ENCODE measurements at places on chromosomes 1 and 21. TPM values are rescaled to one million over a fixed set of nuclear protein-coding genes. Genes with fewer than 3 reads are reported as not detected.

GRCh38 chr1:240254006-240254405 lies 162.3 kb downstream of the FMN2 start:
- no peak overlapping the region for H3K4me3 ChIP-seq
- no peaks in the 10 kb centered on the region for H3K27me3 ChIP-seq
- DNase-seq = no peak
- no peaks in the 10 kb centered on the region for H3K36me3 ChIP-seq

GRCh38 chr1:95879498-95880050 lies 645.6 kb downstream of the RWDD3 start:
- H3K4me3 ChIP-seq = no peak overlapping the region
- DNase-seq = no peak
- no peaks in the 10 kb centered on the region for H3K36me3 ChIP-seq
- H3K4me1 ChIP-seq = no peaks in the 10 kb centered on the region
- no peak overlapping the region for H3K27ac ChIP-seq

GRCh38 chr1:109792056-109792831 lies 28.5 kb upstream of the EPS8L3 start:
- no peaks in the 10 kb centered on the region for H3K27me3 ChIP-seq
- H3K27ac ChIP-seq = peak overlapping the region; percentile 38
- peak; percentile 91 for DNase-seq
- no peak overlapping the region for H3K4me3 ChIP-seq
- H3K4me1 ChIP-seq = peaks cover 7% of the 10 kb centered on the region
- H3K36me3 ChIP-seq = no peaks in the 10 kb centered on the region

DNA sequence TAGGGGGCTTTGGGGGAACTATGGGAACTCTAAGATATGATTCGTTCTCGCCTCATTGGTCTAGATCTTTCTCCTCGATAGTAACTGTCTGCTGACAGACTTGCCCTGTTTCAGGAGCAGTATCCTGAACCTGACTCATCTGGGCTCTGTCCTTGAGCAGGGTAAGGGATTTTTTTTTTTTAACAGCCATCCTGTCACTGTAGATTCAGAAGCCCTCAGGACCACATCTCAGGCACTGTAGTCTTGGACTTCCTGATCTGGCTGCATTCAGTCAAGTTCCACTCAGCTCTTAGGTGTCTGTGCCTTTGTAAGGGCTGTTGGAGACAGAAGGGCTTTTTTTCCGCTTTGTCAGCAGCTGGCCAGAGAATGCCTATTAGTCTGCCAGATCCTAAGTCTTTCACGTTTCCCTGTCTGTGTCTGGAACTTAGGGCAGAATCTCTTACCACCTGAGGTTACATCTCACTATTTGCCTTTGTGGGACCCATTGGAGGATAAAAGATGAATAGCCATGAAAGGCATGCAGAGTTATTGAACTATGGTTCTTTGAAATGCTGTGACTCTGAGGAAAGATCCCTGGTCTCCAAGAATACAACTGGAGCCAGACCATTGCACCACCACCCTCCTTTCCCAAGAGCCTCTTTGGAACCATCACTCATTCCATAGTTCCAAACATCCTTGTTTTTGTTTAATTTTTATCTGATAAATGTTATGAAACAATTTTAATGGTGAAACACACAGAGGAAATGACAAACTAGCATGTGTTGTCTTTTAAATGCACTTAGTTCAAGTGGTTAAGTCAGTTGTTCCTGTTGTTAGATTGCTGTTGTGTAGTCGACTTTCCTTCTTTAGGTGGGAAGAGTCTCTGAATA lies 49.7 kb upstream of the MACF1 start:
- H3K27me3 ChIP-seq = no peaks in the 10 kb centered on the region
- no peaks in the 10 kb centered on the region for H3K36me3 ChIP-seq
- H3K27ac ChIP-seq = no peak overlapping the region
- peaks cover 24% of the 10 kb centered on the region for H3K4me1 ChIP-seq

DNA sequence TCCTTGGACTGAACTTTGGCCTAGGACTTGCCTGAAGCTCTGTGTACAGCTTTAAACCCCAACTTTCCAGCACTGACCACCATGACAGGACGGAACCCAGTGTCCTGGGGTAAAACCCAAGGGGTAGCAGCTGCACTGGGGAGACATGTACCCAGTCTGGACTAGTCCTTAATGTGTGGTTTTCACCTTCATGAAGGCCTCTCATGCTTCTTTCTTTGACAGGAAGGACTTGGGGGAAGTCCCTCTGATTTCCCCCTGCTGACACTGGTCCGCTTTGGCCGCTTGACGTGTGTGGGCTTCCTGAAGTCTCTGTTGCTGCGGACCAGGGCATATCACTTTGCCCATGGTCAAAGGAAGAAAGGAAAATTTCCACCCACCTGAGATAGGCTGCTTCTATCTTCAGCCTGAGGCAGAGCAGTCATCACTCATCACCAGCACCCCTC lies 66.3 kb upstream of the PRDX6 start:
- no peak overlapping the region for H3K27ac ChIP-seq
- no peaks in the 10 kb centered on the region for H3K27me3 ChIP-seq
- DNase-seq = no peak
- H3K4me1 ChIP-seq = peaks cover 8% of the 10 kb centered on the region

DNA sequence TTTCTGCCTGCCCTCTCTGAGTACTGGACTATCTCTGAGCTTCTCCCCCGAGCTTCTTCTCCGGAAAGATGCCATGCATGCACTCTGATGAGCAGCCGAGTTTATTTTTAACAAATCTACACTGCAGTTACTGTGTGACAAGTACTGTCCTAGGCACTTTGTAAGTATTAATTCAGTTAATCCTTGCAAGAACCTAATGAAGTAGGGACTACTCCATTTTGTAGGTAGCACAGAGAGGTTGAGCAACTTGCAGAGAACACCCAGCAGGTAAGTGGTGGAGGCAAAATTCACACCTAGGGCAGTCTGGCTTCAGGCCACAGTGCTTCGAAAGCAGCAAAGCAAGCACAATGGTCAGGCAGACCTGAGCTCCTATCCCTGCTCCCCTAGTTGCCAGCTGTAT lies 3.8 kb upstream of the TAL1 start:
- H3K4me1 ChIP-seq = peaks cover 3% of the 10 kb centered on the region
- H3K36me3 ChIP-seq = no peaks in the 10 kb centered on the region
- no peak overlapping the region for H3K27ac ChIP-seq
- DNase-seq = no peak
- no peak overlapping the region for H3K4me3 ChIP-seq

DNA sequence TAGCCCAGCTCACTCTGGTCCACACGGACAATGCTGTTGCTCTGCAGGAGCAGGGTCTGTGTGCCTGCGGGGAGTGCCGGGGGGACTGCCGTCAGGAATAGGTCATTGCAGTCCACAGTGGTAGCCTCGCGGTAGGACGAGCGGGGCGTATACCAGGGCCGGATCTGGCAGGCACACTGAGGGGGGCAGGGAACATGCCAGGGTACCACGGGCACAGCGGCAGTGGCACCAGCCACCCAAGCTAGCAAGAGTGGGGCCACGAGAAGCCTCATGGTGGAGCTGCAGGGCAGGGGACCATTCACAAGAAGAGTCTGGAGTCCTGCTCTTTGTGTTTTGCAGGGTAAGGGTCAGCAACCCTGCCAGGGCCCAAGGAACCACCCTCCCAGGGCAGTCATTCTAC lies 65.8 kb downstream of the LRRN2 start:
- DNase-seq = no peak
- H3K4me1 ChIP-seq = peaks cover 14% of the 10 kb centered on the region
- H3K4me3 ChIP-seq = no peak overlapping the region
- no peaks in the 10 kb centered on the region for H3K36me3 ChIP-seq
- no peaks in the 10 kb centered on the region for H3K27me3 ChIP-seq
- H3K27ac ChIP-seq = no peak overlapping the region

Gene RNPEP
- total RNA-seq = 37.5 TPM

Gene CDC42SE1
- 50.6 TPM for total RNA-seq

Gene RLF
- total RNA-seq = 20.0 TPM

Gene CFH
- total RNA-seq = 166 TPM

Gene SMYD2
- total RNA-seq = 23.5 TPM

All from ovary (tissue), 10 donors.